SK-N-DZ (cell line): ENCODE measurements at places on chromosomes 4 and X.

- DNase-seq, result no peak
Observed at GRCh38 chr4:10732235-10732913, 47.8 kb upstream of the CLNK start.

GRCh38 chrX:126165721-126166461 lies at the start of gene DCAF12L2:
TSS of gene DCAF12L2 (minus strand) at chrX:126166289. CDS start at chrX:126165924, 365 bp downstream.
- peak; percentile 7 for DNase-seq

GRCh38 chrX:149760965-149761364 lies 12.9 kb upstream of the HSFX1 start:
- DNase-seq, result no peak

DNA sequence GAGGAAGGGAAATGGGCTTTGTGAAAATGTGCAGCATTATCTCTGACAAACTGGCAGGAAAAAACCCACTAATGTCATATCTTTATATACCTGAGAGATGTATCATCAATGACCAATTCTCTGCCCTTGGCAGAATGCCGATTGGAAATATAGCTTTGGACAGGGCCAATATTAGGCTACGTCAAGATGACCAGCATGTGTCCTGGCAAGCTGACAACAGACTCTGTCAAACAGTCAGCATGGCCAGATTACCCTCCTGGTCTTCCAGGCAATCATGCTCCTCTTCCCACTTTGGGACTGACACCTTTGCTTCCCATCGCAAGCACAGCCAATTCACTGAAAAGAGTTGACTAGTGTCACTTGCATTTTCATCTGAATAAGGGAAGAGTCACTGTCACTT lies 57.0 kb downstream of the SORBS2 start:
- DNase-seq, result no peak

GRCh38 chrX:54695816-54696487 lies 102.1 kb downstream of the ITIH6 start:
- DNase-seq, result peak; percentile 5

GRCh38 chr4:10677796-10678497 lies 6.6 kb downstream of the CLNK start:
- no peak for DNase-seq

DNA sequence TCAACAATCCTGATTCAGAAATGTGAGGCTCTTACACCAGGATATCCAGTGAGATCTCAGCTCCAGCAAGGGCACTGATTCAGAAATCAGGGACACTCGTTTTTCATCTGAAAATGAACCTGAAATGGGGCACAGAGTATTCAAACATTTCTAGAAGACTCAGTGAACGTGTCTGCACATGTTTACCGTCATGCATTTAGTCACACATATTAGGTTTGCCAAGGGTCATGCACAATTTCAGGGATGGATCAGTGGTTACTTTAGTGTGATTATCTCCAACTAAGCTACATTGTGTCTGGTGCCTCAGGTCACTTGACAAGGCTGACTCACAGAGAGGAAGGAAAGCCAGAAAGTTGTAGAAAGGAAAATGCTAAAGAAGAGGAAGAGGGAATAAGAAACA lies 33.6 kb upstream of the SPANXN2 start:
- DNase-seq, result no peak

- DNase-seq, result no peak
Observed at GRCh38 chr4:138164208-138164607, 77.9 kb downstream of the SLC7A11 start.

- peak; percentile 12 for DNase-seq
Observed at GRCh38 chr4:83093060-83093640, 21.4 kb downstream of the PLAC8 start.

DNA sequence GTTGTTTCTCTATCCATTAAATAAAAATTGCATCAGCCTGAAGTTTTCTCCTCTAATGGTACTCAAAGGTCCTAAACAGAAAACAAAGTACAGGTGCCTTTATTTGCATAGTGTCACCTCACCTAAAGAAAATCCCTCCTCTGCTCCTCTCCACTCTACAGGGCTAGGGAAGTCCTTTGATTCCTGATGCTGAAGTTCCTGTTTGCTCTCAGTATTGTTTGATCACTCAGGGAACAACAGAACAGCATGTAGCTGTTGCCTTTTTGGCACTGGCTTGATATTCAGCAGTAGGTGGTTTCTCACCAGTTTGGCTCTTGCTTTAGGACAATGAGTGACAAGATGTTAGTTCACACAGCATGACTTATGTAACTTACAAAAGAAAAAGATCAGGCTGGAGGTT lies 156.2 kb upstream of the SLC7A11 start:
- no peak for DNase-seq
